ENCODE measurements at places on chromosomes 7 and 10.

DNA sequence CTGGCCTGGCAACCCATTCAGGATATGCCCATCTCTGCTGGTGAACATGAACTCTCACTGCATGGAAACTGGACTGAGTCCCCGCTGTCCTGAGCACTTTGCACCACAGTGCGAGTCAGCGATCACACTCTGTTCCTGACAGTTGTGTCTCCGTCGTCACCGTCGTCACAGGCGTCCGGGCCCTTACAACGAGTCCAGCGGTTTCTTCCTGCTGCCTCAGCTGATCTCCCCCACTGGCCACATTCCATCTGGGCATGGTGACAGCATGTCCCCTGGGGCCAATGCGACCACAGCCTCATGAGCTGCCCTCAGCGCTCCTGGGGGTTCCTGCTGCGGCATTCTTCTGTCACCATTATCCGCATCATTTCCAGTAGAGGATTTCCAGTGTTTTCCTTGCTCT is 76.8 kb upstream of the KLF6 start:
- H3K27ac ChIP-seq: no peak overlapping the region
- H3K4me1 ChIP-seq: no peaks in the 10 kb centered on the region
- H3K36me3 ChIP-seq: no peaks in the 10 kb centered on the region
- no peak overlapping the region for H3K4me3 ChIP-seq

GRCh38 chr7:2006231-2006771 is 226.4 kb downstream of the MAD1L1 start:
- H3K4me3 ChIP-seq: no peak overlapping the region
- H3K4me1 ChIP-seq: no peaks in the 10 kb centered on the region
- no peaks in the 10 kb centered on the region for H3K36me3 ChIP-seq
- no peak overlapping the region for H3K27ac ChIP-seq

DNA sequence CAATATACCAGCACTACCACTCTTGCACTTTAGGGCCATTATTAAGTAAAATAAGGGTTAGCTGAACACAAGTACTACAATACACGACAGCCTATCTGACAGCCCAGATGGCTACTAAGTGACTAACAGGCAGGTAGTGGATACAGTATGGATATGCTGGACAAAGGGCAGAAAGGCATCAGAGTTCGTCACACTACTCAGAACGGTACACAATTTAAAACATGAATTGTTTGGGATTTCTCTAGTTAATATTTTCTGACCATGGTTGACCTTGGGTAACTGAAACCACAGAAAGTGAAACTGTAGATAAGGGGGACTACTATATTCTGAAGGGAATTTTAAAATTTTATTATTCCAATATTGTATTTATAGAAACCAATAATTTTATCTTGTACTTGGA is 101.3 kb upstream of the SKAP2 start:
- H3K27me3 ChIP-seq: no peaks in the 10 kb centered on the region
- H3K4me1 ChIP-seq: no peaks in the 10 kb centered on the region
- H3K27ac ChIP-seq: no peak overlapping the region
- H3K36me3 ChIP-seq: no peaks in the 10 kb centered on the region

- no peak for DNase-seq
- H3K4me1 ChIP-seq: no peaks in the 10 kb centered on the region
- no peak overlapping the region for H3K4me3 ChIP-seq
- no peaks in the 10 kb centered on the region for H3K27me3 ChIP-seq
- H3K27ac ChIP-seq: no peak overlapping the region
These were observed 121.2 kb downstream of the EMX2 start for GRCh38 chr10:117663750-117664149.

DNA sequence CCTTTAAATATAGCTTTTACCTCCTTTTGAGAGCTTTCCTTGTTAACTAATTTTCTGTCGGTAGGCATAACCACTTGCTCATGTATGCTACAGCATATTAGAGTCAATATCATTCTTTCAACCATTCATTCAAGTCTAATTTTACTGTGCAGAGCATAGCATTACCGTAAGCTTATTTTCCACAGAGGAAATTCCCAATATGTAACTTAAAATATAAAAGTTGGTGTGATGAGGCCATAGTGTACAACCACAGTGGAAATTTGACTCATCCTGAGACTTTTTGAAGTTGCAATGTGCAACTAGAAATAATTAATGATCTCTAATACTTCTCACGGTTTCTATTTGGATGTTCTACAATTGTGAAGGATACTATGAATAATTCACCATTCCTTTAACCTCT is 80.6 kb upstream of the KLF6 start:
- peaks cover 17% of the 10 kb centered on the region for H3K4me1 ChIP-seq
- no peaks in the 10 kb centered on the region for H3K27me3 ChIP-seq
- H3K4me3 ChIP-seq: no peak overlapping the region
- H3K27ac ChIP-seq: no peak overlapping the region
- H3K36me3 ChIP-seq: no peaks in the 10 kb centered on the region

All from MM.1S (cell line).